ENCODE measurements at places on chromosomes 13 and 19.

- no peak for DNase-seq
Observed at GRCh38 chr13:38398711-38399493, 49.3 kb downstream of the UFM1 start.

GRCh38 chr19:49042177-49042576, 1.5 kb upstream of the CGB5 start:
- DNase-seq, result no peak

DNA sequence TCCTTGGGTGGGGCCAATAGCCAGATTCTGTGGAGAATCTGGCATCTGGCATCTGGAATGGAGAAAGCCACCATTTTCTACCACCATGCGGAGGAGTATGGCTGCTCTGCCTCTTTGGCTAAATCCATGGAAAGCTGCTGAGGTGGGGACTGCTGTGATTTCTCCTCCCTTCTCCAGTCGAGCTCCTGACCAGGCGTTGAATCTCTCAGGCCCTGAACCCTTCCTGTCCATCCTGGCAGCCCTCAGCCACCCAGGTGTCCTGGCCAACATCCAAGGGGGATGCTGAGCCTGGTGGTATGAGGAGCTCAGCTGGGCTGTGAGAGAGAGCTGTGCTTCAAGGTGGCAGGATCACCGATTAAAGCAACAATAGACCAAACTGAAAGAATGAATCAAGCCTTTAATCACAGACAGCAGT, 17.4 kb upstream of the SIGLEC6 start:
- no peak for DNase-seq

DNA sequence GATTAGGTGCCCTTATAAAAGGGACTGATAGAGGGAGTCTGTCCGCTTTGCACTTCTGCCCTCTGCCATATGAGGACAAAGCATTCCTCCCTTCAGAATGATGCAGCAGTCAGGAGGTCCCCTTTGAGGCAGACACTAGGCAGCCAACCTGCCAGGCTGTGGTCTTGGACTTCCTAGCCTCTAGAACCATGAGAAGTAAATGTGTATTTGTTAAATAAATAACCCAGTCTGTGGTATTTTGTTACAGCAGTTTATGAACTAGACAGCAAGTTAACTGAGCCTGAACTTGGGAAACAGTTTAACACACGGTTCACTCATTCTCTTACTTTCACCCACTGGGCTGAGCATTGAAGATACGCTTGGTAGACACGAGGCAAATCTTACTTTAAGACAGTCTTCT, 313.2 kb downstream of the UQCRFS1 start:
- DNase-seq, result no peak

DNA sequence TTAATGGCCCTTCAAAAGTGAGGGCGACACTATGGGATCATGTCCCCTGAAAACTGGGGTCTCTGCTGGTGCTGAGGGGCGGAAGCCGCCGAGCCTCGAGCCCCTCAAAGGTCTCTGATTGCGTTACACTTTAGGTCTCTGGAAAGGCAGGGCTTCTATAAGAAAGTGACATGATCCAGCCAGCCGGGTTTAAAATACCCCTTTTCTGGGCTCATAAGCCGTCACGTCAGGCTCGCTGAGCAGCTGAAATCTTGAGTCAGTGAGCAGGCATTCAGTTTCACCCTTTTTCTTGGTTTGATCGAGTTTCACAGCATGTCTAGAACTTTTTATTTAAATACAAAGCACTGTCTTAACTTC, 600 bp upstream of the HMGB1 start:
- DNase-seq, result no peak

GRCh38 chr19:39754544-39754943, 16.7 kb upstream of the CLC start:
- DNase-seq, result no peak

DNA sequence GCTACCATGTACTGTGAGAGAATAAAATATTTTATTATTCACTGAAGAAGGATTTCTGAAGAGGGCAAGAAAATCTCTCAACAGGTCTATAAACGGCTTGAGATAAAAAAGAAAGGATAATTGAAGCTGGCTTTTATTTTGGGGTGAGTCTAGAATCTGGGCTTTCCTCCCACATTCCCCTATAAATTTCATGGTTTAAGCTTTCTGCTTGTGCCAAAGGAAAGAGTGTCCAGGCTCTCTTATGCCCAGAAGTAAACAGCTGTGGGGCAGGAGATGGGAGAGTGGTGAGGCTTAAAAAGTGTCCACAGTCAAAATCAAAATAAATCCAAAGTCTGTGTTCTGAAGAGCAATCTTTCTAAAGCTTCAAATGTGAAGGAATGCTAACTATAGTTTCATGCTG, 942.2 kb upstream of the MIR17HG start:
- DNase-seq, result no peak

GRCh38 chr13:38301236-38301635, 48.4 kb upstream of the UFM1 start:
- DNase-seq, result no peak

DNA sequence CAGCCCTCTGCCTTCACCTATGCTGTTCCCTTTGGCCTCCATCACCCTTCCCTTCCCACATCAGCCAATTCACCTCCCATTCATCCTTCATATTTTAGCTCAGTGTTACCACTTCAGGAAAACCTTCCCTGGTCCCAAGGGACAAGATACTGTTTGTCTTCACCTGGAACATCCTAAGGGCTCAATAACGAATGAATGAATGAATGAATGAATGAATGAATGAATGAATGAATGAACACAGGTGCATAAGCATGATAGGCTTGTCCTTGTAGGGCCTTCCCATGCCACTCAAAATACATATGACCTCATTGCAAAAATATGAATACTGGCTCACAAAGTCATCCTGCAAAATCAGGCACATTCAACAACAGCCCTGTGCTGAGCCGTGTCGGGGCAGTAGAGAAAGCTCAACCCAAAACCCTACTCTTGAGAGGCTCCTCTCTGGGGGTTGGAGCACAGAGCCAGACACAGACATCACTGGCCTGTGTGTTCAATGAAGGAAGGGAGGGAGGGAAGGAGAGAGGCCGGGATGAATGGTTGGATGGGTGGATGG, 33.7 kb upstream of the TPM4 start:
- DNase-seq, result no peak

DNA sequence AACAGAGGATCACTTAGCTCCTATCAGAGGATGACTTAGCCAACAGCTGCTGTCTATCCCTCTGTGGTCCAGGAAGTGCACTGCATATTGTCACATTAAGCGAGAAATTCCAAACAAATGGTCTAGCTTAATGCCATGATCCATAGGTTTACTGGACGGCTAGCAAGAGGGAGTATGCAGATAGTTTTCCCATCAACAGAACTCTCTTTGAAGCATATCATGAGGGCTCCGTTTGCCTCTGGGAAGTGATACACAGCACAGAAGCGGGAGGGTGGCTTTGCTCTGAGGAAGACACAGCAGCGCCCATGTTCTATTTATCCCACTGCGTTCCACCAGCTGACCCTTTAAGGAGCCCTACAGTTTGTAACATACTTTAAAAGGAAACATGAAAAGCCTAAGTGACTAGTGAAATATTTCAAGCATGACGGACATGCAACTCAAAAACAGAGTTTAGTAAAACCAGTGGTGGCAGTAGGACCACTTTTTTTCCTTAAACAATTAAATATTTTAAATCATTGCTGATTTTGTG, 52.7 kb downstream of the COL4A1 start:
- DNase-seq, result no peak

- DNase-seq, result no peak
Observed at GRCh38 chr19:43286786-43287185, 17.5 kb upstream of the PSG9 start.

GRCh38 chr13:112710855-112711527, 21.2 kb downstream of the ATP11A start:
- DNase-seq, result no peak

DNA sequence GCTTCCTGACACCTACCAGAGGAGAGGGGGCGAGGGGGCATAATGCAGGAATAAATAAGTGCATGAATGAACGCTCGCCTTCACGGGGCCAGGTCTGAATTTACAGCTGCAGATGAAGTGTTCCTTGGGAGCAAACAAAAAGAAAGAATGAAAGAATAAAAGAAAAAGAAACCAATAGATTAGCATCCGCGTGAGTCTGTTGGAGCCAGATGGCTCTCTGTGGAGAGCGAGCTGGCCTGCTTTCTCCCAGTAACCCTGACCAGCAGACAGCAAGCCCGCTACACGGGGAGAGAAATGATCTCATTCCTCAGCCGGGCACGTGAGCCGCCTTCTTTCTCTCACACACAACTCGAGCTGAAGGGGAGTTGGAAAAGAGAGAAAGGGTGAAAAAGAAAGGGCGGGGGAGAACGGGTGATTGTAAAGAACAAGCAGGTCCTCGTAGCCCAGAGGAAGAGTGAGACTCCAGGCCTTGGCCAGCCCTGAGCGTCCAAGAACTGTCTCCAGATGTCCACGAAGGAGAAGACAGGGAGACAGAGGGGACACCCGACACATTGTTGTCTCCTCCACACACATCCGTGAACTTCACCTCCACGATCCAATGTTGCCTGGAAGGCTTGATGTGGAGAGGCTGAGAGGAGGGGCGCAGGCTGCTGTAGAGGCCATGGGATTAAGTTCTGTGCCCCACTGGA, 81.4 kb downstream of the RNASEH2B start:
- no peak for DNase-seq

DNA sequence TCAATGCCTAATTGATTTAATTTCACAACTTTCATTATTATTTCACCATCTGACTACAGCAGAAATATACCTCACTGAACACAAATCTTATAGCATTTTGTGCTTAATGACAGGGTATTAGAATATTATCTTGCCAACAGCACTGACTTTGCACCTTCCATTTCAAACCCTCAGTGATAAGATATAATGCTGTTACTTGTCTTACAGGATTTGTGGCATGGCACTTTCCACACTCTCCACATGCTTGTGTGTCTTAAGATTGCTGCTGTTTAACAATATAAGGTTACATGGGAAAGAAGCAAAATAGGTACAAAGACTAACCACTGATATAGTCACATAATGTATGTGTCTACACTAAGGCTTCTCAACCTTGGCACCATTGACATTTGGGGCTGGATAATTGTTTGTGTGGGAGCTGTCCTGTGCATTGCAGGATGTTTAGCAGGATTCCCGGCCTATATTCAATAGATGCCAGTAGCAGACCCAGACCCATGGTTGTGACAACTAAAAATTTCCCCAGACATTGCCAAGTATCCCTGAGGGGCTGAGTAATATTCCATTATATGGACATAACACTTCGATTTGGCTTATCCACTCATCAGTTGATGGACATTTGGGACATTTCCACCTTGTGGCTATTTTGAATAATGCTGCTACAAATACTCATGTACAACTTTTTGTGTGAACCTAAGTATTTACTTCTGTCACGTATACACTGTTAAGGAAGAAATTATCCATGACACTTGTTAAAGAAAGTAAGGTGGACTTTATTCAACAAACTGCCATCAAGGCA, 5.7 kb upstream of the DIAPH3 start:
- no peak for DNase-seq
